ENCODE measurements at places on chromosomes 2 and 18.

GRCh38 chr18:2902327-2902726, 55.5 kb downstream of the EMILIN2 start:
- DNase-seq = no peak

- no peak for DNase-seq
Measured at GRCh38 chr18:57918601-57919000, 115.5 kb upstream of the ATP8B1 start.

DNA sequence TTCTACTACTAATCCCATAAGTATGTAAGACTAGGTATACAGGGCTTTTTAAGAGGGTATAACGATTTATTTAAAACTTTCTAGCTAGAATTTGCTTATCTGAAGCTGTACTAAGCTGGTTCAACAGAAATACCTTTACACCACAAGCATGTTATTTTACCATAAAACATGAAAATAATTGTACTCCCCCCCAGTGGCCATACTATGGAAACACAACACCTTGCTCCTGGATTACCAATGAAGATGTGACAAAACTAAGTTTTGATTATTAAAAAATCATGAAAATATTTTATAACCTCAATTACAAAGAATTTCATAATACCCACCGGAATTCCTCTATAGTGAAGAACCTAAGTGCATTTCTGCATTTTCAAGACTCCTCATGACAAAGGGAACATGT, 27.3 kb downstream of the LPIN2 start:
- DNase-seq = no peak

- DNase-seq = no peak
Measured at GRCh38 chr2:111201214-111201613, 80.5 kb downstream of the BCL2L11 start.

- no peak for DNase-seq
Measured at GRCh38 chr2:79780781-79781180, 267.9 kb downstream of the CTNNA2 start.

DNA sequence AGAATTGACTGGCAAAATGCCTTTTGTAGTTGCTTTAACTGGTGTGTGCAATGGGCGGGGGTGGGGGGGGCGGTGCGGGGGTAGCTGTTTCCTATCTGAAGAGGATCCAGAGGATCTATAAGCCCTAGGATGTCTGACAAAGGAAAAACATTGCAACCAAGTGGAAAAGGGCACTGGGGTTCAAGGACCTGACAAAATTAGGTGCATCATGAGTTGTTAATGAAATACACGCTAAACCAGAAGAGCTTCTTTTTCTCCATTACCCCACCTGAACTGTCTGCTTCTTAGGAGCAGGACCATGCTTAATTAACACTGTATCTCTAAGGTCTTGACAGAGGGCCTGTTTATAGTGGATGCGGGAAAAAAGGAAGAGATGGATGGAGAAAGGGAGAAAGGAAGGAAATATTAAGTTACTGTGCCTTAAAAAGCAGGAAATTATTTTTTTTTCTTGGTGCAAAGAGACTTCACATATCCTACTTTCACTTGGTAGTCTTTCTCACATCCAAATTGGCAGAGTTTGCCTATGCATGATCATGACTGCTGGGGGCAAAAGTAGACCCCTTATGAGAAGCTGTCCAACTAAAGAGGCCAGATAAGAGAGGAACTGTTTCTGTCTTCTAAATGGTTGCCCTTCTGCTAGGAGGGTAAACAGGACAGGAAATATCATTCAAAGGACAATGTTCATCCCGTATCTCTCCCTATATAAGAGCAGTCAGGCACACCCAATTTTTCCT, 4.6 kb downstream of the RND3 start:
- no peak for DNase-seq

Data from brain microvascular endothelial cell (primary cell).